ENCODE measurements at places on chromosomes 7 and 10. TPM values are rescaled to one million over a fixed set of nuclear protein-coding genes. Genes with fewer than 3 reads are reported as not detected.

GRCh38 chr7:76316984-76317781, 14.7 kb downstream of the HSPB1 start:
- DNase-seq: no peak

DNA sequence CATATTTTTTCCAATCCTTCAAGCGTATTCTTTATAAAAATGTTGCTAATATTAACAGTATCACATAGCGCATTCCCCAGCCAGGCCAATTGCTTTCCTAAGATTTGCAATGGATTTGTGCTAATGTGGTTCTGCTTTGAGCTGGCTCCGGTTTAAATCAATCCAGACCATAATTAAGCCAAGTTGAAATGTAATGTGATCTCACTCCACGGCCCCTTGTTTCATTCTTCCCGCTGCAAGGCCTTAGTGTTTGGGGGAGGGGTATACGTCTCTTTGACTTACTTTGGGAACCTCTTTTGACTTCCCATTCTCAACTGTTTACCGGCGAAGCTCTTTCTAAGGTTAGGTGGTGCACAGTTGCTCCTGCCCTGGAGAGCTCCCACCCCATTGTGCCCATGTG, 86.4 kb downstream of the PRPF18 start:
- DNase-seq: no peak

- DNase-seq: no peak
These were observed 48.0 kb downstream of the ST7 start for GRCh38 chr7:117001283-117001682.

Gene ZNF33A
- 21.7 TPM for total RNA-seq

Gene SLC18A3
- total RNA-seq: not detected

Gene PRSS37
- total RNA-seq: not detected

DNA sequence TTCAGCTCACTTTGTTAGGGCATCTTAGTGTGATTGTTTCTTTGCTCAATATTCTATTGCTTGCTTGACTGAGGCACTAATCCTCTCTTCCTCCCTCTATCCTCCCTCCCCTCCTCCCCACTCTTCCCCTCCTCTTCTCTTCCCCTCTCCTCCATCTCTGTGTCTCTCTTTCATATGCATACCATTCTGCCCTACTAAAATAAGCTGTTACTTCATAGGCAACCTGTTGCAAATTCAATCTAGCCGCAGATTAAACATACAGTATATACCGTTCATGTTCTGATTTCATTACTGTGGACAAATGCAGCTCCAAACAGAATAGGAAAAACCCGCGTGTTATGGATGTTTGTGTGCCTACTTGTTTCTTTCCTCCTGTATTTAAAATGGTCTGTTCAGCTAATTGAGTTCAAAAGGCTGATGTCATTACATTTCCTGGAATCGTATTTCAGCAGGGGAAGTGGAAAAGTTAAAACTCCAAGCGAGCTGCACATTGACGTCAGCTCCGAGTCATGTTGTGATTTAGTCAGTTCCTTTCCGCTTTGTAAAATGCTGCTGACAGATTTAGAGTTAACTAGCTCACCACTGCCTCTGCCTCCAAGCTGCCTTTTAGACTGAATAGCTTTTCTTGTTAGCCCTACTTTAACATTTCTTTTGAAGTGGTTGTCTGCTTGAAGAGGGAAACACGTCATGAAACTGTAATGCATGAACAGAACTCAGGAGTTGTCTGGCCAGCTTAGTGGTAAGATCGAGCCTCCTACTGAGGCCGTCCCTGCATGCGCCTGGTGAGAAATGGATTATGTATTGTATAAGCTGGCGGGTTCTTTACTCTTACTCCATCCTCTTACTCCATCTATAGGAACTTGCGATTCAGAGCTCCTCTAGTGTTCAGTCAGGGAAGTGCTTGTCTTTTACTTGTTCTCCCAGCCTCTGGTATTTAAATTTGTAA, 69.0 kb downstream of the CREM start:
- peak; percentile 66 for DNase-seq

Gene AS3MT
- 0.35 TPM for total RNA-seq

- no peak for DNase-seq
These were observed 31.2 kb downstream of the SMNDC1 start for GRCh38 chr10:110273474-110273873.

Gene ATOH7
- total RNA-seq: not detected

- DNase-seq: no peak
These were observed 370.6 kb downstream of the RPS24 start for GRCh38 chr10:78404296-78404695.

DNA sequence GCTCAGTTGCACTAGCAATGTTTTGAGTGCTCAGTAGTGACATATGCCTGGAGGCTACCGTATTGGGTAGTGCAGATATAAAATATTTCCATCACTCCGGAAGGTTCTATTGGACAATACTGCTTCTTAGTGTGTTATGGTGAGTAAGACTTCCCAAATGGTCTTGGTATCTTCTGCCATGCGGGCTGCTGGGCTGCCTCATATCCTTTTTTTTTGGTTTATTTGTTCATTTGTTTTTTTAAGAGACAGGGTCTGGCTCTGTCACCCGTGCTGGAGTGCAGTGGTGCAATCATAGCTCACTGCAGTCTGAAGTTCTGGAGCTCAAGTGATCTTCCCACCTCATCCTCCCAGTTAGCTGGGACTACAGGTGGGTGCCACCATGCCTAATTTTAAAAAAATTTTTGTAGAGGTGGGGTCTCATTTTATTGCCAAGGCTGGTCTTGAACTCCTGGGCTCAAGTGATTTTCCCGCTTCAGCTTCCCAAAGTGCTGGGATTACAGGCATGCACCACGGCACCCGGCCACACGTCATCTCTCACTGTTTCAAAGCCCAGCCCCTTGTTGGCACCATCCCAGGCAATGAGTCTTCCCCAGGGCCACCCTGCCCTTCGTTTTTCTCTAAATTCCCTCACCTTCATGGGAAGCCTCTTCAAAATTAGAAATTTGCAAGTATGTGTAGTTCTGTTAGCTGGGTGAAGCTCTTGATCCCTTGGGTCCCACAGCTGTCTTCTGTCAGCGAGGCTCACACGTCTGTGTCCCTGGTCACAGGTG, 111.0 kb upstream of the KLF14 start:
- peak; percentile 18 for DNase-seq

- peak; percentile 24 for DNase-seq
These were observed 704 bp upstream of the ERLIN1 start for GRCh38 chr10:100186253-100187212.

- DNase-seq: no peak
These were observed 112.3 kb downstream of the ARHGAP12 start for GRCh38 chr10:31816318-31816717.

DNA sequence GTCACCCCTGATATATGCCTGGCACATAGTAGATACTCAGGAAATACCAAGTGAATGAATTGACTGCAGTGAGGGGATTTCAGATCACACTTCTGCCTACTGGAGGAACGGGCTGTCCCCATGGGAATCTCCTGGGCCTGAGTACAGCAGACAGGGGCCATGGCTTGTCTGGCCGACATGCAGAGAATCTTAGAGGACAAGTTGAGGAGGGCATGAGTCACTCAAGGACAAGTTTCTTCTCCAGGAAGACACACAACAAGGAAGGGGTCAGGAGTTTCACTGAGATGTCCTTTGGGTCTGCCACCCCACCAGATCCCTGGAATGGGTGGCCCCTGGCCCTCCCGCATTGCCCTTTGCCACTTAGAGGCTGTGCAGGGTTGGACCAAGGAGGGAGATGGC, 20.7 kb downstream of the PLPP4 start:
- DNase-seq: no peak

Gene CYP3A5
- total RNA-seq: 70.7 TPM

DNA sequence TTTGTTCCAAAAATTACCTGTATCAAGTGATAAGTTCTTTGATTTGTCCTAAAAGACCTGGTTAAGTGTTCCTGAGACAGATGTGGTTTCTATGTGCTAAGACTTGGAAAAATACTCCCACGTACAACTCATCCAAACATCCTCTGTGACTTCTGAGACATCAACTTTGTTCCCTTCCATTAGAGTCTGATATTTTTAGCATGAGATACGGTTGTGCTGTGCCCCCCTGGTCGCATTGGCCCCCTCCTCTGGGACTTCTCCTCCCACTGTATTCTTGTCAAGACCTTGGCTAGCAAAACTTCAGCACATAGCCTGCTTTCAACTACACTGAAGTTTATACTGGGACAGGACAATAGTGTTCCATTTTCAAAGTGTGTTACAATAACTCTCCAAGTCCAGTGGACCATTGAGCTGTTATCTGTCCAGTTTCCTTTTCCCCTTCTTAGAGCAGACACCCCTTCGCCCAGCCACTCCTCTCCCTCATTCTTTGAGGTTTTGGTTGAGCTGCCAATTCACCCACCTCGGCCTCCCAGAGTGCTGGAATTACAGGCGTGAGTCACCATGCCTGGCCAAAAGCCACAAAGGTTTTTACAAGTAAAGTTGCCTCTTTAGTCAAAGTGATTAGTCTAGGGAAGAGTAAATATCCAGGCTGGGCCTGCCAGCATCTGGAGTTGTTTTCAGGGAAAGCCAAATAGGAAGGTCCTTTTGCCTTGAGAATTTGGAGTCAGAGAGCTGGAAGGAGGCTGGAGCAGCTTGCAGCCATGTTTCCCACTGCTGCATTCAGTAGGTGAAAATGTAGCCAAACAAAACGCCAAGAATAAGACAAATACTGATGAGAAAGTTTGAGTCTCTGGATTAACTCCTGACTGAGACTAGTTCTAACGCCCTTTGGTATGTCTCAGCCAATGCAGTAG, 17.8 kb upstream of the PDLIM1 start:
- DNase-seq: peak; percentile 81

DNA sequence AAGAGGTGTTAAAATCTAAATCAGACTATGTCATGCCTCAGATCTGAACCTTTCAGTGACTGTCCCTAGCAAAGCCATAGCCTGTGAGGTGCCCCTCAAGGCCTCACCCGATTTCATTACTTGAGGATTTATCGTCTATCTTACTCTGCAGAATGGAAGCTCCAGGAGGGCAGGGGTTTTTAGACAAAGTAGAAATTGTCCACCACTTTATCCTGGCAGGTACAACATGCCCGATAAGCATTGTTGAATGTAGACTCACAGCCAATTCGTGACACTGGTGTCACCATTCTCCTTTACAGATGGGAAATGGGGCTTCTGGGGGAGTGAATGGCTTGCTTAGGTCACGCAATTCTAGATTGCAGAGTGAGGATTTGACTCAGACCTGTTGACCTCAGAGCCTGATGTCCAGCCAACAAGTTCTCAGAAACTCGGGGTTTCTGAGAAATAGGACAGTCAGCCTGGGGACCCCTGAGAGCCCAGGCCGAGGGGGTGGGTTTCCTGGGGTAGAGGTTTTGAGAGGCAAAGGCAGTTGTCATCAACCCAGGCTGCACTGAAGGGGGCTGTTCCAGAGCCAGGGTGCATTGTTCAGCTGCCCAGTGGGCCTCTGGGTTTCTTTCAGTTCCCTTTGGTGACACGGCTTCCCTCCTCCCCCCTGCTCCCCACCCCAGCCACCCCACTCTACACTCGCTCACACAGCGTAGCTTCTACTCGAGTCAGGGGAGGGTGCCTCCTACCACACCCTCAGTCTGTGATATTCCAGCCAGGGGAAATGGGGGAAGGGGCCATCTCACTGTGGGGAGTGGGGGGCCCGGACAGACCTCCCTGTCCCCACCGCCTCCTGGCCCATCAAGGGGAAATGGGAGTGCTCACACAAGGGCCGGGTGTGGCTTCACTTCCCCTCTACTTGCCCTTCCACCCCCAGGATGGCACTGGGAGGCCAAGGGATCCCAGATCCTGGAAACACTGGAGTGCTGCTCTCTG, 3.1 kb upstream of the IRF5 start:
- DNase-seq: no peak

GRCh38 chr7:78130446-78131215, 332.1 kb downstream of the PHTF2 start:
- no peak for DNase-seq

Gene NKX2-3
- not detected for total RNA-seq

DNA sequence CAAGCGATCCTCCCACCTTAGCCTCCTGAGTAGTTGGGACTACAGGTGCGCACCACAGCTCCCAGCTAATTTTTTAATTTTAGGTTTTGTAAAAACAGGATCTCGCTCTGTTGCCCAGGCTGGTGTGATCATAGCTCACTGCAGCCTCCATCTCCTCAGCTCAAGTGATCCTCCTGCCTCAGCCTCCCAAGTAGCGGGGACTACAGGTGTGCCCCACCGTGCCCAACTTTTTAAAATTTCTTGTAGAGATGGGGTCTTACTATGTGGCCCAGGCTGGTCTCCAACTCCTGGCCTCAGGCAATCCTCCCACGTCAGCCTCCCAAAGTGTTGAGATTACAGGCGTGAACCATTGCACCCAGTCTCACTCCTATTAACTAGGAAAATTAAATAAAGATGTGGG, 7.5 kb downstream of the TMEM225B start:
- no peak for DNase-seq

DNA sequence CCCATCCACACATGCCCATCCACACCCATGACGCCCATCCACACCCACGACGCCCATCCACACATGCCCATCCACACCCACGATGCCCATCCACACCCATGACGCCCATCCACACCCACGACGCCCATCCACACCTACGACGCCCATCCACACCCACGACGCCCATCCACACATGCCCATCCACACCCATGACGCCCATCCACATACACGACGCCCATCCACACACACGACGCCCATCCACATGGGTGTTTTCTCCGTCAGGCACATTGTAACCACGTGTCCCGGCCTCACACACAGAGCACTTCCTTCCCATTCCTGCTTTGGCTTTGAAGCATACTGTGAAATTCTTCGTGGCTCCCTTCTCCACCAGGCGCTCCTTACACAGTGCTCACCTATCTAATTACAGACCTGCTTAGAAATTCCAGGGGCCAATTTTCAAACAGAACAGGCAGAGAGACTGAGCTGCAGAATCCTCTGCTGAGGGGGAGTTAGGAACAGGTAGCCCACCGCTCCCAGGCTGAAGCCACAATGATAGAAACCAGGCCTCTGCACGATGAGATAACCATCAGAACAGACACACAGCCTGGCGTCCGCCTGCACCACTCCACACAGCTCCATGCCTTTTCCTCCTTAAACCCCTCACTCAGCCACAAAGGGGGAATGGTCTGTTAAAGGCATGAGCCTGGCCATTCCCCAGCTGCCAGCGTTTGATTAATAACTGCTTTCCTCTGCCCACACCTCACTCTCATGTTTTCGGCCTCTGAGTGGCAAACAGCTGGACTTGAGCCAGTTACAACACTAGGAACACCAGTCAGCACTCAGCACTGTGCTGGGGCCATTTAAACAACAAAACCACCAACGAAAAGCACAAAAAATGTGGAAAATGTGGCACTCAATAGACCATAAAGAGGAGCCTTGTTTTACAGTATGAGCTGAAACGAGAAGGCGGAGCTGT, 501.6 kb downstream of the PTPRN2 start:
- DNase-seq: no peak

All from Calu3 (cell line).